ENCODE measurements at places on chromosomes 12 and 14. TPM values are rescaled to one million over a fixed set of nuclear protein-coding genes. Genes with fewer than 3 reads are reported as not detected.

GRCh38 chr12:21526053-21526452 lies at the start of gene SPX:
TSS of gene SPX (plus strand) at chr12:21526296. CDS start at chr12:21526473, 177 bp downstream.
- no peak for DNase-seq

DNA sequence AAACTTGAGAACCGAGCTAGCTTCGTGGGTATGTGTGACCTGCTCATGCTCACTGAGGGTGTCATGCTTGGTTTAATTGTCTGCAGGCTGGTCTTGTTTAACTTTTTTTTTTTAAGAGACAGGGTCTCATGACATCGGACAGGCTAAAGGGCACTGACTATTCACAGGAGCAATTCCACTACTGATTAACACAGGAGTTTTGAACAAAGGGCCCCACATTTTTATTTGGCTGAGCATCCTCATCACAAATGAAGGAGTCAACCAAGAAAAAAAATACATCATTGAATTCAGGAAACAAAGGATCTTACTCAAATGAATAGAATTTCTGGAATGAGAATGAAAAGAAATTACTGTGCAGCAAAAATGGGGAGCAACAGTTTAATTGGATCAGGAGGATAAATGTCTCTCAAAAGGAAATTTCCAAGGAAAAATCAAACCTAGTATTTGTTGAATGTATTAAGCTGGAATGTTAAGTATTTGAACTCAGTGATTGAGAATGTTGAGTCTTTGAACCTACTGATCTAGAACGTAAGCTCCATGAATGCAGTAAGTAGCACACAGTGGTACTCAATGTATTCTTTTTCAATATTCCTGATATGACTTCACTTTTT lies 20.8 kb upstream of the PYROXD1 start:
- DNase-seq: no peak

DNA sequence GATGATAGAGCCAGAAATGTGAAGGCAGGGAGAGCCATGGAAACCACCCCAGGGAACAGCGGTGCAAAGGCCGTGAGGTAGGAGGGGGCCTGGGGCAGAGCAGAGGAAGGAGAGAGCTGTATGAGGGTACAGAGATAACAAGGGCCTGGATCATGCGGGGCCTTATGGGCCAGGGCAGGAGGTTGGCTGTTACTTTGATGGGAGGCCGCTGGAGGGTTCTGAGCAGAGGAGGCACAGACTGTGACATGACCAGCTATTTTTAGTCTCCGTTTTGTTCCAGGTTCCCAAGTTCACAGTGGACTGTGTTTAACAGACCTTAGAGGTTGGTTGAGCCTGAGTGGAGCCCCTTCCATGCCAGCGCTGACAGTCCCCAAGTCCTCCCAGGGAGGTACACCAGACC lies 118.6 kb downstream of the GCH1 start:
- DNase-seq: no peak

DNA sequence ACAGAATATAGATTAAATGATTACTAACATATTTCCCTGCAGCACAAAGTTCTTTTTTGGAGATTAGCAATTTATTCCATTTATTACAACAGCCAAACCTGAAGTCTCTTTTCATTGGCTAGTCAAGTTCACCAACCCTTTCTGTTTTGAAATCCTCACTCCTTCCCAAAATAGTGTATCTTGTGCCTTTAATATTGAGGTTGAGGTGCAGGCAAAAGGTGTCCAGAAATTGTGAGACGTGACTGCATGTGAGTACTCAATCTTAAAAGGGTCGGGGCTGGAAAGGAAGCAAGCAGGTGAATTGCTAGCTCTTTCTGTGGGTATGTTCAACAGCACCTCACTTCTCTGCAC lies 11.1 kb upstream of the FOXN3 start:
- no peak for DNase-seq

DNA sequence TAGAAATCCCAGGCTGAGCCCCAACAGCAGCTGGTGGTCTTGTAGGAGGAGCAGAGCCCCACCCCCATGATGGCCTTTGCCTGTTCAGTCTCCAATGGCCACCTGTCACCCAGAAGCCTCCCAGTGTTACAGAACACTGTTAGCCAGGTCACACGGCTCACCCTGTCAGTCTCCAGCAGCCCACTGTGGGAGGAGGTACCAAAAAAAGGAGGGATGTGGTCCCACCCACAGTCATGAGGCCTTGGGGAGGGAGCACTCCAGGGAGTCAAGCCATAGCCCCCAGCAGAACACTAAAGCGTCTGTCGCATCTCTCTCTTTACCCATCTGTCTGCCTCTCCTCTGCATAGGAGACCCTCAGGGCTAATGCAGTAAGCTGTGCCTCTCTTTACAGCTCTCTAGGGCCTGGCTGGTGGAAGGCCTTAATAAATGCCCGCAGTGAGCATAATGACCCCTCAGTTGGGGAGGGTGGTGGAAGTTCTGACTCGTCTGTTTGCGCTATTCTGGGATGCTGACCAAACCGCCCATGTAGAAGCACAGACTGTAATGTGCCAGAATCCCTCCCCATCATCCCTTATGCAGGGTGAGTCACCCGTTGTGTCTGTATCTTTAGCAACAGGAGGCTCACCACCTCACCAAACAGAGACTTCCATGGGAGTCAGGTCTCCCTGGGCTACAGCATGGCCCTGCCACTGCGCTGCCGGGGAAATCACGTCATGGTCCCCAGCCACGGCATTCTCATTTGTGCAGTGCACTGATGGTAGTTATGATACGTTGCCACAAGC lies 14.6 kb downstream of the C14orf132 start:
- DNase-seq: no peak

DNA sequence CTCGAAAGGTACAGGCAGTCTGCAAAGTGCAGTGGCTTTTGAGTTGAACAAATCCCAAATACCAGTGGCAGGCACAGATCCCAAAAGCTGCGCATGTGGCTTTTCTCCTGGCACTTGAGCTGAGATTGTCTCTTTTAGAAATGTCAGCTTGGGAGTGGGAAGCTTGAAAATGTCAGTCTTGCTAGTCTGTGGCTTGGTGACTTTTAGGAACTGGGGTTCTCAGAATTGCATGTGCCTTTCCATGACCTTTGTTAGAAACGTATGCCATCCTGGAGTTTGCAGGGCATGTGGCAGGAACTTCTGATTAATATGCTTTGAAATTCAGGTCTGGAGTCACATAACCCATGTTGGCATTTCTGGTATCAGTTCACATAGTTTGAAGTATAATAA lies 182.1 kb downstream of the CHST11 start:
- DNase-seq: no peak

GRCh38 chr12:131908092-131909080 lies 14.0 kb downstream of the ULK1 start:
- DNase-seq: no peak

DNA sequence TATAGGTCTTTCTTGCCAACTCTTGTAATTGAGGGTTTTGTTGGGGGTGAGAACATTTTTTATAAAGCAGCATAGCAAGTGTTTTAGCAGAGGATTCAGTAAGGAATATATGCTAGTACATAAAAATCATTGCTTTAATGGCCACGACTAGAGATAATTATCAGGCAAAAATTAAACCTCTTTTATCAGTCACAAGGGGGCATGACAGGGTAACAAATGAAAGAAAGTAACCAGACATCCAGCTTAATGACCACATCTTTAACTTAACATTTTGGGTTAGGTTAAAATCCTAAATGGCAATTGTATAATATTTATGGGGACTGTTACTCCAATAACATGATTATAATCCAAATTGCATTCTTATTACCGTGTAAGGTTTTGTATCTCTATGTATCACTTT lies 119.6 kb downstream of the LRRIQ1 start:
- DNase-seq: no peak

GRCh38 chr12:27635349-27635972 lies 60.8 kb upstream of the REP15 start:
- no peak for DNase-seq

DNA sequence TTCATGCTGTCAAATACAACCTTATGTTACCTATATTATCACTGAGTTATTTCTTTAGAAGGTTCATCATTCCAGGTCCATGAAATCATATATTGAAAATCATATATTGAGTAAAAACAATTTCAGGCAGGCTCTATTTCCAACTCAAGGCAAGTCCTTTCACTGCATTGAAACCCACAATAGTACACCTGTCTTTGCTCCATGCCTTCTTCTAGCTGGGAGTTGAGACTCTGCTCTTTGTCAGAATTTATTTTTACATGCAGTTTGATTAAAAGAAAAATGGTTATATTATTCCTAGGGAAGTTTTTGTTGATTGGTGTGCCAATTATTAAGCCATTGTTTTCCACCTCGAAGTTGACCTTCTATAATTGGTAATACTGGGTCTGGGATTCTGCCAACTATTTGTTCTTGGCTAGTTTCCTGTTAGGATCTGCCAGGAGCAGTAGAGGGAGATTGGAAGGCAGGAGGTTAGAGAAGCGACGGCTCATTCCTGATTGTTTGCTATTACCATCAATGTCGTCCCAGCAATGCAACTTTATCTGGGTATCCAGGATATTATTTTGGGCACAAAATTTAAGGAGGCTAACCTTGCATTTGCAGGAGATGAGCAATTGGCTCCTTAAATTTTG lies 79.5 kb upstream of the MIS18BP1 start:
- DNase-seq: no peak

DNA sequence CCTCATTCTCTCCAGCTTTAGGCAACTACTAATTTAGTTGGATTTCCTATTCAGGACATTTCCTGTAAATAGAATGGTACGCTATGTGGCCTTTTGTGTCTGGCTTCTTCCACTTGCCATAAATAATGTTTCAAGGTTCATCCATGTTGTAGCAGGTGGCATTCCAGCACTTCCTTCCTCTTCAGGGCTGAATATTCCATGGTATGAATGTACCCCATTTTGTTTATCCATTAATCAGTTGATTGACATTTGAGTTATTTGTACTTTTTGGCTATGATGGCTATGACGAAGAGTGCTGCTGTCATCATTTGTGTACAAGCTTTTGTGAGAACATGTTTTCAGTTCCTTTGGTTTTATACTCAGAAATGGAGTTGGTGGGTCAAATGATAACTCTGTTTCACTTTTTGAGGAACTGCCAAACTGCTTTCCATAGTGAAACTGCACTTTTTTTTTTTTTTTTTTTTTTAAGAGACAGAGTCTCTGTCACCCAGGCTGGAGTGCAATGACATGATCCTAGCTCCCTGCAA lies 6.5 kb upstream of the CDK2AP1 start:
- DNase-seq: no peak

DNA sequence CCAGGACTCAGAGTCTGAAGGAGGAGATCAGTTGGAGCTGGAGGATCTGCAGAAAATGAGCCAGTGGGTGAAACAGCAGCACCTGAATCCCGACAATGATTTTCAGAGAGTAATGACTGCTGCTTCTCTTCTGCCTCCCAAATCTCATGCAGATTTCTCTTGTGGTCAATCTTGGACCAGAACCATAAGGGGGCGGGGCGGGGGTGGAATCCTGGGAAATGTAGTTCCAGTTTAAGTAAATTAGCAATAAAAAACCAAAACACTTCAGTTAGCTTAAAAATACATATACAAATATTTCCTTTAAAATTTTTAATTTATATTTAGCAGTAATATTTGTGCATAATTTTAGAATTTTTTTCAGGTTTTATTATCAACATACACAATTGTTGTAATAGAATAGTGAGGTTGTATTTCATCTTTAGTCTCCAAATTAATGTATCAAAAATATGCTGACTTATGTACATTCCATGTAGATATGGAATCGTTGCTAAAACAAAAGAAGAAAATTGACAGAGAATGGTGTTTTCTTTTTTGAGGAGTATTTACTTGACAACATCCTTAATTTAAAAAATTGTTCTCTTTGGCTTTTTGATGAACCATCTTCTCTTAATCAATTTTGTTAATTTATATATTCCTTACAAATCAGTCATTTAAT lies 223.5 kb upstream of the SYT10 start:
- no peak for DNase-seq

DNA sequence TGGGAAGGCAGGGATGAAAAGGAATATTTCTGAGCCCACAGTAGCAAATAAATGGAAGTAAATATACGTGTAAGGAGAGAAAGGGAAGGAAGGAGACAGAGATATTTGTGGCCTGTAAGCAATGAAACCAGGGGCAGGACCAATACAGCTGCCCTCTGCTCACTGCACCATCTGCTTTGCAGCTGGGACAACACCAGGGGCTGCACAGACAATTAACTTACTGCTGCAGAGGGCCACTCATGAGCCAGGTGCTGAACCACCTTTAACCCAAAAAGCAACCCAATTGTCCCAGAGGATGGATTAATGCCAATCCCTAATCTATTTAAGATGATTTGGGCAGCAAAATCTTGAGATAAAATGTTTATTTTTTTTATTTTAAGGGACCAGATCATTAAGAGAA lies 30.6 kb upstream of the TMX1 start:
- DNase-seq: no peak

DNA sequence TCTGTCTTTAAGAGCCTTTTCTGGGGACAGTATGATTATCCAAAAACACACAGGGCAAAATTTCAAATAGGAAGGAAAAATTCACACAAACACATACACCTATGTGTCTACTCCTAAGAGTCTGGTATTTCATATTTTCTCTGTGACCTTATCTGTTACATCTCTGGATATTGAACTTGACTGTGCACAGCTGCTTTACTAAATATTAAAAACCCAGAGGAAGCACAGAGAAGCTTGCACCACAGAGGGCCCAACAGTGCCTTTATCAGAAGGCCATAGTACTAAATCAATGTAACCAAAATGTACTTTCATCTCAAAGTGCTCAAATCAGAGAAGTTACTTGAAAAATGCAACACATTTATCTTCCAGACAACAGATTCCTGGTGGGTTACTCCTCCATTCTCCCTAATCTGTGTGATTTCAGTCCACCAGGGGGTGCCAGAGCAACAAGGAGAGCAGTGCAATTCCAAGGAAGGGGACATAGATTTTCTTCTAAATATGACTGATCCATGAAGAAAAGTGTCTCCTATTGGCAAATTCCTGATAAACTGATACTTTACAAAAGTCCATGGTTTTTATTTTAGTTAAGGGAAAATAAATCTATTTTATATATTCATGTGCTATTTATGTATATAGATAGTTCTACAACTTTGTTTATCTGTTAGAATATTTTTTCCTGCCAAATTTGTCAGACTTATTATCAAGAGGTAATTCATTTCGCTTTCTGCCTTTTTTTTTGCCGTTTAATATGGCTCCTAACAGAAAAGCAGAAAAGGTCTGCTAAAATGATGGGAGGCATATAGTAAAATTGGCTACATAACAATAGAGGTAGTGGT lies 617.6 kb downstream of the LRFN5 start:
- peak; percentile 32 for DNase-seq

GRCh38 chr12:46049665-46050064 lies 59.3 kb upstream of the SCAF11 start:
- no peak for DNase-seq

- DNase-seq: peak; percentile 42
Observed at GRCh38 chr12:69821456-69822159, 3.4 kb upstream of the MYRFL start.

The TAC3 gene
- 5.4 TPM for total RNA-seq

The SLC25A47 gene
- not detected for total RNA-seq

The TAS2R42 gene
- not detected for total RNA-seq

The ENDOU gene
- total RNA-seq: 2.6 TPM

The C12orf50 gene
- total RNA-seq: 0.59 TPM

The ACOT6 gene
- not detected for total RNA-seq

The LRP1-AS gene
- total RNA-seq: not detected

All from dorsolateral prefrontal cortex (tissue), 122 donors.